Central memory CD4-positive, alpha-beta T cell (primary cell): ENCODE measurements at places on chromosomes 13 and 19.

DNA sequence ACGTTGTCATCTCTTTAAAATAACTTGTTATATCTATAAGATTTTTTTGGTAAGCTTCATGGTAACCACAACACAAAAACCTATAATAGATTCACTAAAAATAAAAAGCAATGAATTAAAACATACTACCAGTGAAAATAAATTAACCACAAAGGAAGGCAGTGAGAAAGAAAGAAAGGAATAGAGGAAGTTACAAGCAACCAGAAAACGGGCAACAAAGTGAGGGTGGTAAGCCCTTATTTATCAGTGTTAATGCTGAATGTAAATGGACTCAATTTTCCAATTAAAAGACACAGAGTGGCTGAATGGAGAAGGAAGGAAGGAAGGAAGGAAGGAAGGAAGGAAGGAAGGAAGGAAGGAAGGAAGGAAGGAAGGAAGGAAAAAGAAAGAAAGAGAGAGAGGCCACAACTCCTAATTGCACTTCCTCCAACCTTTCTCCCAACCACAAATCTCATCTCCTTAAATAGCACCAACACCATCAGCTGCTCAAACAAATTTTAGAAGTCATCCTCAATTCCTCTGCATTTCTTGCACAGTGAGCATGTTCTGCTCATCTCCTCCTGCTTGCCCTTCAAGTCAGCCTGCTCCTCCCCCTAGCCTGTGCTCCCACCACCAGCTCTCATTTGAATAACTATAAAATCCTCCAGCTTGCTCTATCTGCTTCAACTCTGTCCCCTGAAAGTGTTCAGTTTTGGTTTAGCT, 48.6 kb downstream of the CCNA1 start:
- no peak for DNase-seq

- no peak for DNase-seq
Observed at GRCh38 chr13:48828962-48829411, 146.7 kb upstream of the FNDC3A start.

GRCh38 chr13:38012096-38012495, 142.5 kb upstream of the TRPC4 start:
- no peak for DNase-seq

DNA sequence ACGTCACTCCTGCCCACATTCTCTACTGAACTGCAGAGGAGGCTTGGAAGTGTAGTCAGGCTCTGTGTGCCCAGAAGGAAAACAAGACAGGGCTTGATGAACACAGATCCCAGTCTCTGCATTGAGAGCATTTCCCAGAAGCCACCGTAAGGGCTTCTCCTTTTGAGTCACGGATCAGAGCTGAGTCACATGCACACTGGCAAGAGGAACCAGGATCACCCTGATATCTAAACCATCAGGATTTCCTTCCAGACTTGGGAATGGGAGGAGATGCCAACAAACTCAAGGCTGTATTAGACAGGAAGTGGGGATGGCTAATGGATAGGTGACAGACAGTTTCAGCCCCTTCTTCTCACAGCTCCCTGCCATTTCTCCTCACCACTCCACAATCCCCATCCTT, 17.7 kb upstream of the FBXO17 start:
- no peak for DNase-seq

- peak; percentile 60 for DNase-seq
Observed at GRCh38 chr19:18519962-18520847, 1.7 kb downstream of the ELL start.

GRCh38 chr13:30908416-30908980, 2.4 kb downstream of the MEDAG start:
- no peak for DNase-seq

DNA sequence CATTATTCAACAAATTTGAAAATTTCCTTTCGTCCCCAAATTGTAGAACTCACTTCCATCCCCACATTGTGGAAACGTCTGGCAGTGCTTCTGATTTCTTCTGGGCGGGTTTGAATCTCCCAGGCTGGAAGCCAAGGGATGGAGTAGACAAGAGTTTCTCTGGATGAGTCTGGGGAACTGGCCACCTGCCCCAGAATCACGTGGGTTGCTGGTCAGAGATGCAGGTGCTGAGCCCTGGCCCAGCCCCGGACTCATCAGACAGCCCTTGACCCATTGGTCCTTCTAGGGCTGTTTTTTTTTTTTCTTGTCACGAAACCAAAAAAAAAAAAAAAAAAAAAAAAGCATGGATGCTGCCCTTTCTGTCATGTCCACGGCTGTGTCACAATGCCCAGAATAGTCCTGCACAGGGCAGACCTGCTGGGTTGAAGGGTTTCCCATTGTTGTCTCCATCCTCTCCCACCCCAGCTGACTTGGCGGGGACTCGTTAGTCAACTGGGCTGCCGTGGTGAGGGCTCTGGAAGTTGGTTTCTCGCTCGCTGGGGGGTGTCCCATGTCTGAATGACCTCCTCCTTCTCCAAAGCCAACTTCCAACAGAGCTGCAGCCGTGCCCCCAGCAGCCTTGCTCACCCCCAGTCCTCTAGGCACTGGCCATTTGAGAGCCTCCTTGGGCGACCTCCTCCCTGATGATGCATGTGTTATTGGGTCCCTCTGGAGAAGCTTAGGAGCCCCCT, 12.8 kb downstream of the CHST8 start:
- no peak for DNase-seq
